ENCODE measurements at places on chromosomes 6 and 20.

DNA sequence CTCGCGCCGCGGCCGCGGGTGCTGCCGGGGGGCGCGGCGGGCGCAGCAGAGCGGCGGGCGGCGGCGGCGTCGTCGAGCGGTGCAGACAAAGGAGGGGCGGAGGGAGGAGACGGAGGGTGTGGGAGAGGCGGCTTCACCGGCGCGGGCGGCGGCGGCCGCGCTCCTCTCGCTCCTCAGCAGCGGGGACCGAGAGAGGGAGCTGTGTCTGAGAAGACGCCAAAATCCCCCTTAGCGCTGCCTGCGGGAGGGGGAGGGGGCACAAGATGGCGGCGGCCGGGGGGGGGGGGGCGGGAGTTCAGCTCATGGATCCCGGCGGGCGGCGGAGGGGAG is 296 bp downstream of the ADNP start:
- DNase-seq: no peak

GRCh38 chr6:88142297-88142668 is 23.9 kb downstream of the CNR1 start:
- no peak for DNase-seq

- peak; percentile 77 for DNase-seq
Measured at GRCh38 chr20:50957798-50958614, at the start of gene DPM1. DPM1 (minus strand) TSS chr20:50958532; CDS start chr20:50958523, 9 bp downstream.

GRCh38 chr6:3800850-3801591 is 48.2 kb upstream of the FAM50B start:
- DNase-seq: no peak

GRCh38 chr20:45695496-45695895 is 6.3 kb upstream of the WFDC13 start:
- DNase-seq: no peak

GRCh38 chr20:4127344-4127743 is 112.0 kb upstream of the RNF24 start:
- no peak for DNase-seq

- DNase-seq: no peak
Measured at GRCh38 chr20:25467441-25467840, 60.0 kb downstream of the GINS1 start.

DNA sequence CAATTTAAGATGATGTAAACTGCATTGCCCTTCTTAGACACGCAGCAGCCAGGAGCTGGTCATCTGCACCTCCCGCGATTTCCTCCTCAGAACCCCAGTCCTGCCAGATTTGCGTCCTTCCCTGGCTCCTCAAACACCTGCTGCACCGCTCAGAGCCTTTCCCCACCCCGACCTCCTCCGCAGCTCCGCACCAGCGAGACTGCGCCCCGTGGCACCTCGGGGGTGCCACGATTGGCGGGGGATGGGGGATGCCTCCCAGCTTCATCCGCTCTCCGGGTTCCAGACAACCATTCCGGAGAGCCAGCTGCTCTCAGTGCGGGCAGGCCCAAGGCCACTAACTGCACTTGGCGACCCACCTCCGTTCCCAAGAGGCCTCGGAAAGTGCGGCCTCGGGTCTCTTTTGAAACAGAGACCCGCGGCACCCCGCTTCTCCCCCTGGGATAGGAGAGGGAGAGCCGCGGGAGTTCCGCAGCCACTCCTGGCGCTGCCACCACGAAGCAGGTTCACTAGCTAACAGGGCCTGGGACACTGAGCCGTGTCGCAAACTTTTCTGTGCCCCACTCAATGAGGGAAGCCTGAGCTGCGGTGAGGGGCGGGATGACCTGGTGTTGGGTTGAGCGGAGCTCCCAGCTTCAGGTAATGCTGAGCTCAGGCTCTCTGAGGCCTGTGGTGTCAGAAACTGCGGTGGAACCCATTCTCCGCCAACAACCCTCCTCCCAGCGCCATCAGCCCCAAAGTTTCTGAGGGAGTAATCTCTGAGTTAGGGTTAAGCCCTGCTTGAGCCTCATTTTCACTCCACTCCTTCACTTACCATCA is 7.3 kb upstream of the TFAP2A start:
- DNase-seq: no peak

- no peak for DNase-seq
Measured at GRCh38 chr6:55377150-55377549, 49.9 kb downstream of the GFRAL start.

GRCh38 chr20:9169409-9169808 is 100.5 kb downstream of the PLCB4 start:
- no peak for DNase-seq

Measured in stimulated activated CD4-positive, alpha-beta T cell treated with anti-CD3 and anti-CD28 coated beads, TNF-alpha, amount 100 ng/mL, for 24 hours (primary cell).